ENCODE measurements at places on chromosomes 4 and X.

- no peak for DNase-seq
Measured at GRCh38 chrX:19188566-19188965, 66.3 kb upstream of the ADGRG2 start.

- DNase-seq = no peak
Measured at GRCh38 chr4:139266208-139266582, 13.8 kb downstream of the MGARP start.

DNA sequence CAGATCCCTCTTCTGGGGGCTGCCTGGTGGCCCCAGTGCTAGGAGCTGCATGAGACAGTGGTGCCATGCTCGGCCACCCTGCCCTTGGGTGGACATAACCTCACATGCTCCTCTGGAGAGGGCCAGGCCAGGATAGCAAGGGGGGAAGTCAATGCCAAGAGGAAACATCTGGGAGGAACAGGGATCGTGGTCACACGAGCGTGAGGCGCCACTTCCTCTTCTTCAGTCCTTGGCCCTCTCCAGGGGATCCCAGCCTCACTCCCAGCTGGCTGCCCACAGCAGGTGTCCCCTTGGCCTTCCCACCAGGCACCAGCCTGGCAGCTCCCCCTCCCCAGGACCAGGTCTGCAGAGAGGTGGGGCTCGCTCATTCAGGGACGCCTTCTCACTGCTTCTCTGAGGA lies 28.6 kb downstream of the TBC1D14 start:
- DNase-seq = no peak

DNA sequence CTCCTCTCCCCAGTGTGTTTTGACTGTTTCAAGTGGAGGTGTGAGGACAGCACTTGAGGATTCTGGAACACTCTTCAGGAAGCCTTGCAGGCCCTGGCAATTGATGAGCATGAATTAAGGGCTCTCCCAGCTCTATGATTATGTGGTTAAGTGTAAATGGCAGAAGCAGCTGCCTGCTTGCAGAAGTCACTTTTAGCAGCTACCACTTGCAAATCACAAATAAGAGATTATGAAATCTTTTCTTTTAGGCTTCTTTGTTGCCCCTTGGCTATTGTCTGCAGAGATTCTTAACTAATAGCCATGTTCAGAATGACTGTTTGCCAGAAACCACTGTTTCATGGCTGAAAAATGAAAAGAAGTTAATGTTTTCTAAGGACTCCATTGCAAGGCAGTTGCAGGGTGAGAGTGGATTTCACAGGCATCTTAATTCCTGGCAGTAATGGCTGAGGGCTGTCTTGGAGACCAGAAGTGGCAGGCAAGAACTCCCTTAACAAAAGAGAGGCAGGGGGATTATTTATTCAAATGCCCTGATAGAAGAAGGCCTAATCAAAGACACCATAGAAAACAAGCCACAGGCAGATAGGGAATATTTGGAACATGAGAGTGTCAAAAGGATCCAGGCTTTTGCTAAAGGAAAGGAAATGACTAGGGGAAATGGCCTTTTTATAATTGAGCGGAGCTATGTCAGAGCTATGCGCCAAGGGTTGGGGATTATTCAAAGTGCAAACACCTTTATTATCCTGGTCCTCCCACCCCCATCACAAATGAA lies 8.3 kb upstream of the HOPX start:
- no peak for DNase-seq

- DNase-seq = no peak
Measured at GRCh38 chr4:75251547-75251946, 262.7 kb downstream of the RCHY1 start.

- DNase-seq = no peak
Measured at GRCh38 chrX:18348047-18348446, 6.4 kb downstream of the SCML2 start.

DNA sequence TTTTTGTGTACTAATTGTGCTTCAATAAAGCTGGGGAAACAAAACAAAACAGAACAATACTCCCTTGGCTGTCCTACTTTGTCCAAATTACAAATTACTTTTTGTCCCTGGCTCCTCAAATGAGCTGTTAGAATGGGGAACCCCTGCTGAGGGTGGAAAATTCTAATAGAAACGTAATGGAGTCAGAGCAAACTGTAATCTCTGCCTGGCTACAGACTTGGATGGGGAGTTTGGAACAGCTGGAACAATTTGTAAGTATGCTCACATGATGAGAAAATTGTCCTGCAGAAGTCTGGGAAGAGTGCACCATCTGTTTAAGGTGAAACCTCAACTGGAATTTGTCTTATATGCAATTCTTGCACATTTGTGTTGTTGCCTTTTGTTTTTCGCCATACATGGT lies 364.4 kb upstream of the CLNK start:
- no peak for DNase-seq

DNA sequence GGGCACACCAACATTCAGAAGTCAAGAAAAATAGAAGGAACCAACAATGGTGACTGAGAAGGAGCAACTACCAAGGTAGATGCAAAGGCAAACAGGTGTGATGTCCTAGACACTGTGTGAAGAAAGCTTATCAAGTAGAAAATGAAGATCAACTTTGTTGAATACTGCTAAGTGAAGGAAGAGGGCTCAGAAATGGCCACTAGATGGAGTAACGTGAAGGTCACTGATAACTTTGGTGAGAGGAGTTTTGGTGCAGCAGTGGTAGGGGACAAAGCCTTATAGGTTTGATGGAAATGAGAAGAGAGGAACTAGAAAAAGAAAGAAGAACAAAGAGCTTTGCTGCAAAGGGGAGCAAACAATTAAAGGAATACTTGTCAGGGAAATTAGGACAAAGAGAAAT lies 23.5 kb downstream of the OTC start:
- no peak for DNase-seq

DNA sequence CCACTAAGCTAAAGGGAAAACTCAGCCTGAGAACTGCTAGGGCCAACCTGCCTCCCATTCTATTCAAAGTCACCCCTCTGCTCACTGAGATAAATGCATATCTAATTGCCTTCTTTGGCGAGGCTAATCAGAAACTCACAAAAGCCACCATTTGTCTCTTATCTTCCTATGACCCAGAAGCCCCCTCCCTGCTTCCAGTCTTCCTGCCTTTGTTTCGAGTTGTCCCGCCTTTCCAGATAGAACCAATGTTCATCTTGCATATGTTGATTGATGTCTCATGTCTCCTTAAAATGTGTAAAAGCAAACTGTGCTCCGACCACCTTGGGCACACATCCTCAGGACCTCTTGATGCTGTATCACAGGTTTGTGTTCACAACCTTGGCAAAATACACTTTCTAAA lies 459.8 kb downstream of the FSTL5 start:
- no peak for DNase-seq

DNA sequence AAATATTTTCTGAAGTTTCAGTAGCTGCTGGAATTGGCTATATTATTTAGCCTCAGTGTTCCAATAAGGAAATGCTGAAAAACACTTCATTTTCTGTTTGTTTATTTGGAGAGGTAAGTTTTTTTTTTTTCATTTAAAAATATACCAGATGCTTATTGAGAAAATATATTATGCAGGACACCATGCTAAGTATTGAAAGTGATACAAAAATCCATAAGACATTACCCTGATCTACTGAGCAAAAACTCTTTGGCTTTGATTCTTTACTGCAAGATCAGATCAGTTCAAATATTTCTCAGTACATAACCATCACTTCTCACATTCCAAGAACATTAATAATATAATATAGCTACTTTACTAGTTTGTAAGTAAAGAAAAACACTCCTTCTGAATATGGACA lies 123.4 kb upstream of the PACRGL start:
- no peak for DNase-seq

DNA sequence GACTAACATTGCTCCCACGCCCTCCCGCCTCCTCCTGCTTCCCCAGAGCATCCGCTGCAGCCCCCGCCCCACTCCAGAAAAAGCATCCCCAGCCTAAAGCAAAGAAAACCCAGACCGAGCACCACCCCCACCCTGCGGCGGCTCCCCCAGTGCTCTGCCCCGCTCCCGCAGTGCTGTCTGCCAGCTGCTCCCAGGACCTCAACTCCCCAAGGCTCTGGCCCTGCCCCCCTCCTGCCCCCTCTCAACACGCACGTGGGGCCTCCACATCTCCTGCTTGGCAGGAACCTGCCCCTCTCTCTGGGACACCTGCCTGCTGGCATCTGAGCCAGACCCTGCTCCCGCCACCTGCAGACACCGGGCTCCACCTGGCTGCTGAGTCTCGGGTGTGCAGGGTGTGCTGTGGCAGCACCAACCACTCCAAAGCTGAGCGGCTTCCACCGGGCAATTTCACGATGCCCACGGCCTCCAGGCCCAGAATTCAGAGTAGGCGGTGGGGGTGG lies 79.4 kb downstream of the FAM53A start:
- no peak for DNase-seq

DNA sequence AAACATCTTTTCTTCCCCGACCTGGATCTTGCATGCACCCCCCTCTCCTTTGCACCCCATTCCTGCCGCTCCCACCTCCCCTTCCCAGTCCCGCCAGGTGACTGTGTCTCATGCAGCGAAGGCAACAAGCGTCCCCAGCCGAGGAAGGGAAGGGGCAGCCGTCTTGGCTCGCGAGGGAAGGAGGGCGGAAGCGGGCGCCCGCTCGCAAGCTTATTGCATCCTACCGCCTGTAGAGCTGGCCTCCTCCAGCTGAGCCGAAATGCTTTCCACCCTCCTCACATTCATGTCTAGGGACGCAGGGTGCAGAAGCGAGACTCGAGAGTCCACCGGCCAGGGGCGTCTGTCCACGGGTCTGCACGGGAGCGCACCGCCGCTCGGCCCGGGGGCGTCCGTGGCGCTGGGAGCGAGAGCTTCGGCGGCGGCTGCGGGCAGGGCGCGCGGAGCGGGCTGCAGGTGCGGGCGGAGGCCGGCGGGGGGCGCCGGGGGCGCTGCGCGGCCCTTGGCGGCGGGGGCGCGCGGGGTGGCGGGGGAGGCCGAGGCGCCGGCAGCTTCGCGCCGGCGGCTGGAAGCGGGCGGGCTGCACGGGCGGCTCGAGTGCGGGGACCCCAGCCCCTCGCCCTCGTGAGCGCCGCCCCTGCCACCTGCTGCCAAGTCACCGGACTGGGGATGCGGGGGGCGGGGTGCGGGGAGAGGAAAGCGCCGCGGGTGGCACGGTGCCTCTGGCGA lies at the start of gene KCNIP4:
Gene KCNIP4 (minus strand): TSS at position 426 of the 726 bp plus-strand sequence.
- DNase-seq = no peak

DNA sequence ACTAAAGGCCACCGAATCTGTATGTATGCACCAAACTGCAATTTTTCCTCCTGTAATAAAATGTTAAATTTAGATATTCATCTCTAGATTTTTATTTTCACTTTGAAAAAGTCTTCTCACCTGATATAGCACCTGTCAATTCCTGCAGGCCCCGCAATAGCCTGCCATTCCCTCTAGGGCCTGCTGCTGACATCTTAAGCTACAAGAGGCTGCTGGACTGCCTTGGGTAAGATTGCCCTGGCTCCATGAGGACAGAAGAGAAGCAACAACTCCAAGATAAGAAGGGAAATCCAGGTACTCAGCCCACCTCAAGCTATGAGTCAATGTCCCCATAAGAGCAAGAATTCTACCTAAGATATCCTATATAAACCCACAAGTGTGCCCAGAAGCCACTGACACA lies 230.2 kb upstream of the AGTR2 start:
- no peak for DNase-seq

GRCh38 chr4:41358647-41359421 lies 102.1 kb downstream of the UCHL1 start:
- DNase-seq = no peak

DNA sequence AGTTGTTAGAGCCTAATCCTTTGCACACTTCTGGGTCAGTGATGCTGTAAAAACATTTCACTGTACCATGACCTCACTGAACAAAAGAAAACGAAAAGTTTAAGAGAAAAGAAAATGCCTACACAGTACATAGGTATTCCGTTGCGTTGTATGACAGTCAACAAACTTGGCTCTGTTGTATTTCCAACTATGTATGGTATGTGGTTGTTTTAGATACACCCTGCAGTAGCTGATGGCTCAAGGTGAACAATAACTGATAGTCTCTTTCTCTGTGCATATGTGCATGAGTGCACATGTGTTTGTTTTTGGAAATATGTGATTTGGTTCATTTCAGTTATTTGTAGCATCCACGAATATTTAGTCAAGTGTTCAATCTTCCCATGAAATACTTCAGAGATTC lies 176.0 kb downstream of the BMPR1B start:
- DNase-seq = no peak

DNA sequence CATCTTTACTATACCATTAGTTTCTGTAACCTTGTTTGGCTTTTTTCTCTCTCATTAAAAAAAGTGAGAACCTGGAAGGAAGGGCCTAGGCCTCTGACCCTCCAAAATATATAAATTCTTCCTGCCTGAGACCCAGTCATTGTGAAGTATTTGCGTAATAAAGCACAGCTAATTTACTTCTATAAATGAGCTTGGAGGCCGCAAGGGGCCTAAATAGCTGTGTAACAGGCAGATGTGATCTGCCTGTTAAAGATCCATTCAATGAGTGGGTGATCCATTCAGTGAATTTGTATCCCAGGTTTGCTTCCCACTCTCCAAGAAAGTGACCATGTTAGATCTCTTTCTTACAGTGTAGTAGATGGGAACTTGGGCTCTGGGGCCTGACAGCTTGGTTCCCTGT lies 595 bp upstream of the PYURF start:
- DNase-seq = no peak

GRCh38 chr4:51855270-51855669 lies 12.3 kb downstream of the DCUN1D4 start:
- DNase-seq = no peak

DNA sequence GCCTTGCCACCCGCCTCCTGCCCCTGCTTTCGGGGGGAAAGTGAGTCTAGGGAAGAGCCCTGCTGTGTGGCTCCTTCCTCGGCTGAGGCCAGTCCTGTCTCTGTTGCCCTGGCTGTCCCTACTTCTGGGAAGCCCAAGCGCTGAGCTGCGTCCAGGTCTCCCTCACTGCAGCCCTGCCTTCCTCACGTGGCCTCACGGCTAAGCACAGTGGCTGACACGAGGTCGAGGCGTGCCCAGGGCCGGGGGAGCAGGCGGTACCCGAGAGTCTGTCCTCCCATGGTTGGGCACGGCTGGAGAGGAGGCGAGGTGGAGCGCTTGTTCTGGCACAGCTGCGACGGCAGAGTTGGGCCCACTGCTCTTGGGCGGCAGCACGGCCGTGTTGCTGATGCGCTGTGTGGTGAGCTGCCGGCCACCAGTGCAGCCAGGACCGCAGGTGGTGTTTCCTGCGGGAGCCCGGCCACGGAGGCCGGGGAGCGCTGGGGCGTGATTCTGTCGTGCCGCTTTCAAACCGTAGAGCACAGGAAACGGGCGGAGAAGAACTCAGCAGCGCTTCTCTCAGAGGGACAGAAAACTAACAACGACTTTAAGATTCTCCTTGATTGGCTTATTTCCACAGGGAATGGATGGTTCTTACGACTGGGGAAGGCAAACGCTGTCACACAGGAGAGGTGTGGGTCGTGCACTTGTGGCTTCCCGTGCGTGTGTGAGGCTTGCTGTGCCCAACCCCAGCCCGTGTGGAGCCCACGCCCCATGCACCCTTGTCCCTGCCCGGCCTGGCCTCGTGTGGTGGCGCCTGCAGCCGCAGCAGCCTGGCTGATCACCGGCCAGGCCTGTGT lies 21.3 kb downstream of the MAEA start:
- DNase-seq = no peak

- DNase-seq = no peak
Measured at GRCh38 chrX:3550871-3551270, 162.6 kb downstream of the PRKX start.

- DNase-seq = no peak
Measured at GRCh38 chr4:55030589-55030988, 94.8 kb downstream of the KDR start.

GRCh38 chr4:89295415-89295927 lies 12.1 kb downstream of the GPRIN3 start:
- no peak for DNase-seq

All from activated CD8-positive, alpha-beta memory T cell treated with anti-CD3 and anti-CD28 coated beads for 1 hour (primary cell).